Suppressor macrophage (primary cell): ENCODE measurements at places on chromosomes 16 and 17.

DNA sequence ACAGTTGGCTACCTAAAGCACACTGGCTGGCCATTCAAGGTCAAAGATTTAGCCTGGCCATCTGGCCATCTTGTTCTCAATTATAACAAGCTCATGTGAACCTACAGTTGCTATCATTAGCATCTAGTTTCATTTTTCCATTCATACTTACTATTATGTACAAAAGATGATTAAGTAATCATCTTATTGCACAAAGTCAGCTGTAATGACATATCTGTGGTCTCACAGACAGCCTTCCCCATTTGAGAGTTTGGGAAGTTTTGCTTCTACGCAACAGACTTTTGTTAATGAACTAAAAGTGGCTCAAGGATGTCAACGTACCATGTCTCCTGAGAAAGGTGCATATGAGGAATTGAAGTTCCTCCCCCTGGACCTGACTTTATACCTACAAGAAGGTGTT lies 51.3 kb downstream of the HS3ST3B1 start:
- peak; percentile 91 for DNase-seq

GRCh38 chr16:72467157-72467759 lies 295.3 kb upstream of the PMFBP1 start:
- DNase-seq, result peak; percentile 27

DNA sequence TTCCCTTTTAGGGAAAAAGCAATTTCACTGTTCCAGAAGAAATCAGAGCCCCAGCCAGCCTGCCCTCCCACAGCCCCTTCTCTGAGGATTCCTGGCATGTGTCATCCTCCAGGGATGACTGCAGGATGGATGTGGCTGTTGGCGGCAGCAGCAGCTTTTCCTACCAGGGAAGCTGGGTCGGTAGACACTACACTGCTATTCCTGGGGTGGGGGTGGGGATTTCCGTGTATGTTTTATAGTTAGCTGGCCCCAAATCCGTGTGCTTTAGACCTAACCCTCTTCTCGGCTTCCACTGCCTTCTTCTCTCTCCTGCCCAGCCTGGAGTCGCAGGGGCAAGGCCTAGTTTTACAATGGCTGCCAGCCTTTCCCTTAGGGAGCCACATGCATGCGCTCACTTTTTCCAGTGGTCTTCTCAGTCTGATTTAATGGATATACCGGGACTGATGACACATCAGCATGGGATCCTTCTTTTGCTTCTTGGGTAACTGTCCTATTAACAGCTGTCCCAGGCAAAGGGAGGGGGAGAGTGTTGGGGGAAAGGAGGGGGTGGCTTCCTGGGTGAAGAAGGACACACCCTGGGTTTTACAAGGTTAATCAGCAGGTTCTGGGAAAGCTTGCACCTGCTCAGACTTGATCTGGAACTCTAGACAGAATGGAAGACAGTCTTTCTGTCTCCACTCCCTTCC lies 2.7 kb upstream of the NFE2L1 start:
- DNase-seq, result peak; percentile 19

DNA sequence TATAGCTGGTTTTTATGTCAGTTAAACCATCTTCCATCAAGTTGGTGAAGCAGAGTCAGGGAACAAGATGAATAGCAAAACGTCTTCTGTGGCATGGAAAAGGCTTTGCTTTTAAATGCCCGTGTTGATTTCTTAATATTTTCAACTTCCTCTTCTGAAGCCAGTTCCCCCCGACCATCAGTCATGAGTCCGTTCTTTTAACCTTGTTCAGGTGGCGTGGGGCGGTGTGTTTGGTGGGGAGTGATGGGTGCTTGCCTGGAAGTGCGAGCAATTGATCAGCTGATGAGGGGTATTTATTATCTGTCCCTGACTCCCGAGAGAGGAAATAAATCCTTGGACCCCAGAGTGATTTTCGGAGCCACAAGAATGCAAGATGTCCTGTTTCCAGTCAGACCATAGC lies 147.1 kb downstream of the WWOX start:
- DNase-seq, result peak; percentile 9

DNA sequence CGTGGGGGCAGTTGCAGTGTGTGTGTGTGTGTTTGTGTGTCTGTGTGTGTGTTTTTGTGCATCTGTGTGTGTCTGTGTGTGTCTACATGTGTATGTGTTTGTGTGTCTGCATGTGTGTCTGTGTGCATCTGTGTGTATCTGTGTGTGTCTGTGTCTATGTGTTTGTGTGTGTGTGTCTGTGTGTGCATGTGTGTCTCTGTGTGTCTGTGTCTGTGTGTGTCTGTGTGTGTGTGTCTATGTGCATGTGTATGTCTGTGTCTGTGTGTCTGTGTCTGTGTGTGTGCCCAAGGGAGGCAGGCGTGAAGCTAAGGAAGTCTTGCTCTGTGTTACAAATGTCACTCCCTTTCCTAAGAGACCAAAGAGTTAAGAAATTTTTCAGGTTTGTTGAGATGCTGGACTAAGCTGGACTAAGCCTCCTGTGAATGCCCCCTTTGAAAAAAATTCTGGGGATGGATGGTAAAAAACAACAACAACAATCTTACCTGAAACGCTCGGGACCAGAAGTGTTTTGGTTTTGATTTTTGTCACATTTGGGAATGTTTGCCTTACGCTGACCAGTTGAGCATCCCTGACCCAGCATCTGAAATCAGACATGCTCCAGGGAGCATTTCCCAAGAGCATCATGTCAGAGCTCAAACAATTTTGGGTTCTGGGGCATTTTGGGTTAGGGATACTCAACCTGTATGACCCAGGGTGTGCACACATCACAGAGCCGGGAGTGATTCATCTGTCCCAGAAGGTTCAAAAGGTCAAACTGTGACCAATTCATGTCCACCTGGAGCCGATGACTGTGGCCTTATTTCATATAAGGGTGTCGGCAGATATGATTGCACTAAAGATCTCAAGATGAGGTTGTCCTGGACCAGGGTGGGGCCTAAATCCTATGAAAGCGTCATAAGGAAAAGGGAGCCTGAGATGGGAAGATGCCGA lies 48.6 kb upstream of the ZNF469 start:
- no peak for DNase-seq

- DNase-seq, result no peak
Measured at GRCh38 chr17:70464995-70465394, 295.7 kb downstream of the KCNJ2 start.

GRCh38 chr17:3964203-3965117 lies at the start of gene ATP2A3:
Gene ATP2A3 (minus strand): TSS chr17:3964437. CDS start chr17:3964291, 146 bp downstream.
- DNase-seq, result peak; percentile 48

DNA sequence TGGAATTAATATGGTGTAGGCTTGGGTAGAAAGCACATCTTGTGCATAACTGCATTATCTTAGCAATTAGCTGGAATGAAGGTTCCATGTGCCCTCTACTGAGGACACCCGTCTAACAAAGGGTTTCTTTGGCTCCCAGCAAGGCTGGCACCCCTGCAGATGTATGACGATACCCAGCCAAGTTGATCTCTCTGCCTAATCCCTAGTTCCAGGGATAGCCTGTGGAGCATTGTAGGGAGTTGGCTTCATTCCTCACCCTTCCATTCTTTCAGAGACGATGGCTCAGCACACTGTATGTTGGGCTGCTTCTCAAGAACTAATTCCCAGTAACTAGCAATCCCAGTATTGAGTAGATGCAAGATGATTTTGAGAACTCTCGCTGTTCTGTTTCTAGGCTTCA lies 182.5 kb downstream of the SNX29 start:
- DNase-seq, result no peak

DNA sequence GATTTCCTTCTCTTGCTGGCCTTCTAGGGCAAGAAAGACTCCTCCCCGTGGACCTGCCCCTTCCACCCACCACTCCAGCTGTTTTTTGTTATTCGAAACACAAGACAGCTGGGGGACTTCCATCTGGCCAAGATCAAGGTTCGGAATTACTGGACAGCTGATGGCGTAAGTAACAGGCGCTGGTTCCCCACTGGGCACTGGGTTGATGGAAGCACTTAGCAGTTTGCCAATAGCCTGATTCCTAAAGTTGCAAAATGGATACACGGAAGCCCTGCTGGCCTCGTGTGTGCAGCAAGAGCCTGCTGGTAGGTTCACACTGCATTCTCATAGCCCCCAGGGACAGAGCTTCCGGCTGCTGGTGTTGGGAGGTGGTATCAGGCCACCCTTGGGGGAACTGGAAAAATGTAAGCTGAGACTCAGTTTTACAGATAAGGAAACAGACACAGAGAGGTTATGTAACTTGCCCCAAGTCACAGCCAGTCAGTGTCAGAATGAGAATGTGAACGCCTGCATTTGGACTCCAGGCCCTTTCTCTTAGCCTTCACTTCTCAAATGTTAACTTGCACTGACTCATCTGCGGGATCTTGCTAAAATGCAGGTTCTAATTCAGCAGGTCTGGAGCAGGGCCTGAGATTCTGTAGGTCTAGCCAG lies 171.7 kb downstream of the KATNIP start:
- DNase-seq, result no peak

GRCh38 chr17:49516180-49516579 lies 21.1 kb downstream of the NGFR start:
- no peak for DNase-seq

- peak; percentile 46 for DNase-seq
Measured at GRCh38 chr17:8155996-8156245, 3.7 kb upstream of the PER1 start.

GRCh38 chr17:35082073-35082657 lies 18.7 kb upstream of the RFFL start:
- no peak for DNase-seq
